ENCODE measurements at places on chromosomes 12 and 14.
A peak's percentile ranks its signal among the peaks of the same experiment; 100 is the strongest.

- no peak for DNase-seq
These were observed 62.9 kb upstream of the ELK3 start for GRCh38 chr12:96131230-96131788.

DNA sequence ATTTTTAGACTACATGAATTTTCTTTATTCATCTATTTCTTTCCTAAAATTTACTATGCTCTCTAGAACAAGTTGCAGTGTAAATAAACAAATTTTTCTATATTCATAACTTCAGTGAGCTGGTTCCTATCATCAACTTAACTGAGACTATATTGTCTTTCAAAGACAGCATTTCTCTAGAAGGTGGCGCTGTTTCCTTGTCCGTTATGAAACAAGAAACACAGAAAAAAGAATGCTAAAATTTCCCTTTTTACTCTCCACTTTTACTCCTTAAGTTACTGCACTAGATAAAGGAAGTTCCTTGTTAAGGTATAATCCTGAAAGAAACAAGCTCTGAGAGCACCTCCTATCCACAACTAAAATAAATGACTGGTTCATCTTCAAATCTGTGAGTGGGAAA, 8.2 kb upstream of the CLEC2A start:
- DNase-seq, result no peak

DNA sequence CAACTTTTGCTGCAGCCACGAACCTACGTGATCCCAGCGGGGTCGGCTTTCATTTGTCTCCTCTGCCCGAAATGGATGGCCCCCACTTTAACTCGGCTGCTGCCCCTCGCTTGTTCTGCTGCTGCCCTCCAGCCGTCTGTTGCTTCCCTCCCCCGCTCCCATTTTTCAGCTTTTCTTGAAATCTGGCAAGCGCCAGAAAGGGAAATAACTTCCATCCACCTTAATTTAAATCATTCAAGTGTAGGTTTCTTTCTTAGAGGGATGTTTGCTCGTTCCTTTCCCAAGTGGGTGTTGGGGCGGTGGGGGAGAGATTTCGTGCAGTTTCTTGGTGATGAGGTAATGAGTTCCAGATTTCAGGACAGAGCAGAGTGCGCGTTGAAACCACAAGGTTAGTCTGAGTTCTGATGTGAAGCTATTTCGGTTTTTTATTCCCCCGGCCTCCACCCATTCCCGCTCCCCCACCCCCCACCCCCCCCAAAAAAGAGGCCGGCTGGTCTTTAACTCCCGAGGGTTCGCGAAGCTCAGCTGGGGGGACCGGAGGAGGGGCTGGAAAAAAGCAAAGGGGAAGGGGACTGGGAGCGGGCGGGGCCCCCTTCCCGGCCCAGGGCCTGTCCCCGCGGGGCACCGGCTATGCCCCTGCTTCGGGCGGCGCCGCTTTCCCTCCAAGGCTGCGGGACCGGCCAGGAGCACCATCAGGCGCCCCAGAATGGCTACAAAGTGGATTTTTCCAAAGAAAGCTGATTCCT, 2.2 kb upstream of the ZFP36L1 start:
- peak; percentile 99 for DNase-seq

DNA sequence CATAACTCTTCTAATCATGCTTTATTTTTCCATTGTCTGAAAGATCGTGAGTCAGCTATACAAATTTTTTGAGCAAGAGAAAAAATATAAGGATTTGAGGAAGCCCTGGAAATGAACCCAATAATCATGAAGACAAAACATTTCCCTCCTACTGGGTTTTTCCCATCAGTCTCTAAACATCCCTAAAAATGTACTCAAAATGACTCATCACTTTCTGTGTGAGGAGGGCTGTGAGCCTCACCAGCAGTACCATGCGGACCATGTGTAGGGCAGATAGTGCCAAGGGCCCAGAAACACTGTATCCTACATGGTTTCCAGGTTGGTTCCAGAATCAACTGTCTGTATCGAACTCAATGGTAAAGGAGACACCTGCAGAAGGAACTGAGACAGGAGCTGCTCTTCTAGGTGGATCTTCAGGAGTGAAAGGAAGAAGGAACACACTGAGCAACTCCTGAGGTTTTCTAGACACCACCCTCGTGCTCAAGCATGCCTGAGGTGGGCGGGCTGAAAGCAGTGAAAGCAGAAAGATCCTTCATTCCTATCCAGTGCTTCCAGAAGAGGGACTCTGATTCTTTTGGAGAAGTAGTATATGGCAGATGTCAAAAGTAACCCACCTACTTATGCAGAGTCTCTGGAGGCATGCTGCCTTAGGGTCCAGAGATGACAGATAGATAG, 48.6 kb upstream of the RHOJ start:
- DNase-seq, result peak; percentile 38

GRCh38 chr12:84329938-84330337, 582.7 kb downstream of the SLC6A15 start:
- DNase-seq, result peak; percentile 45
